Hepatocyte (in vitro differentiated cells): ENCODE measurements at places on chromosomes 16 and 17. TPM values are rescaled to one million over a fixed set of nuclear protein-coding genes. Genes with fewer than 3 reads are reported as not detected.

DNA sequence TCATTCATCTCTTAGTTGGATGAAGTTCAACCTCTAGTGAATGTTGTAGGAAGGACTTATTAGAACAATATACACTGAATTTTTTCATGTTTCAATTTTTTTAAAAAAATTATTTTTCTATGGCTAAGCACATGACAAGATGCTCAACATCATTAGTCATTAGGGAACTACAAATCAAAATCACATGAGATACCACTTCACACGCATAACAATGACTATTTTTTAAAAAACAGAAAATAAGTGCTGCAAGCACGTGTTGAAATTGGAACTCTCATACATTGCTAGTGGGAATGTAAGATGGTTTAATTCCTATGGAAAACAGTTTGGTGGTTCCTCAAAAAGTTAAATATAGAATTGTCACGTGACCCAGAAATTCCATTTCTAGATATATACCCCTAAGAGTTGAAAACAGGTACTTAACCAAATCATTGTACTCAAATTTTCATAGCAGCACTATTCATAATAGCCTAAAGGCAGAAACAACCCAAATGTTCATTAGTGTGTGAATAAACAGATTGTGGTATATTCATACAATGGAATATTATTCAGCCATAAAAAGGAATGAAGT is 85.2 kb upstream of the AKTIP start:
- no peak for DNase-seq

DNA sequence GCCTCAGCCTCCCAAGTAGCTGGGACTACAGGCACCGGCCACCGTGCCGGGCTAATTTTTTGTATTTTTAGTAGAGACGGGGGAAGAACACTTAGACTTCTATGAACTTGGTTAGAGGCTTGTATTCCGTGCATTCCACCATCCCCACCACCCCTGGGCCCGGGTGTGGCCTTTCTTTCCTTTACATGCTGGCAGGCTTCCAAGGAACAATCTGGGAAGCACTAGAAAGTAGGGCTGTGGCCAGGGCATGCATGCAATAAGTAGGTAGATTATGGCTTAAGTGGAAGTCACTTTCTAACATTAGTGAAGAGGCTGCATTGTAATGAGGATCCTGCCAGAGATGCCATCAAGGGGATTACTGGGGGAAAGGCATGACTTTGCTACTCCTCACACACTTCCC is 171.6 kb downstream of the SHISA6 start:
- no peak for DNase-seq

The PLXDC1 gene
- total RNA-seq = 4.1 and 8.6 TPM in 2 replicates

DNA sequence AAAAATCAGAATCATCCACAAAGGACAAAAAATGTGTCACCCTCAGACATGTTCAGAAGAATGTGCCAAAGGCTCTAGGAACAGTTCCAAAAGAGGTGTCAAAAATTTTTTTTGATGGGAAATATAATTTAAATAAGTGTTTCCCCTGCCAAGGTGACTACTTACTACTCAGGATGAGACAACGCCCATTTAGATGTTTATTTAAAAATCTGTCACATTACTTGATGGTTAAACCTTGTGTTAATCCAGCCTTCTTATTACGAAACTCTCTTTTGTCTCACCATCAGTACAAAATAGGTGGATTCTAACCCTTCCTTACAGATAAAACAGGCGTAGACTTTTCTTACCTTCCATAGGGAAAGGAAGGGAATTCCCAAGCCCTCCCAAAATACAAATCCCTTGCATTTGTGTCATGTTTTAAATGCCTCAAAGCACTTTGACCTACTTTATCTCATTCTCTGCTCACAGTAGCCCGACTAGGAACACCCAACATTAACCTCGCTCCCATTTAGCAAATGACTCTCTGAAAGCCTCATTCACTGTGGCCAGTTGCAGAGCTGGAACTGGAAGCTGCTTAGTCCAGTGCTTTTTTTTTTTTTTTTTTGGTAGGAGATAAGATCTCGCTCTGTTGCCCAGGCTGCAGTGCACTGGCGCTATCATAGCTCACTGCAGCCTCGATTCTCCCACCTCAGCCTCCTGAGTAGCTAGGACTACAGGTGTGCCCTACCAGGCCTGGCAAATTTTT is 5.8 kb upstream of the GNA13 start:
- DNase-seq = peak; percentile 43

GRCh38 chr17:28416703-28417311 is 10.8 kb upstream of the SLC46A1 start:
- DNase-seq = peak; percentile 77

GRCh38 chr16:3149630-3150345 is 15.0 kb downstream of the ZNF213 start:
- peak; percentile 90 for DNase-seq

- peak; percentile 35 for DNase-seq
Measured at GRCh38 chr17:62898239-62898864, 67.7 kb upstream of the TANC2 start.
